A549 treated with CORT108297 at 1 μM for 4 hours (cell line): ENCODE measurements at places on chromosomes 2 and 18. TPM values are rescaled to one million over a fixed set of nuclear protein-coding genes. Genes with fewer than 3 reads are reported as not detected.

C2orf72 gene
- 5.5 to 8.2 TPM (median 6.4 TPM) in 5 replicates for total RNA-seq

PROM2 gene
- 0.06 to 0.23 TPM in 2 of 5 replicates, not detected in the others for total RNA-seq

ASB3 gene
- total RNA-seq, result 11.5 to 14.0 TPM (median 12.8 TPM) in 5 replicates

POTEJ gene
- total RNA-seq, result not detected in 5 replicates

APCDD1 gene
- 0.14 to 0.21 TPM in 2 of 5 replicates, not detected in the others for total RNA-seq

FSHR gene
- not detected in 5 replicates for total RNA-seq

NTSR2 gene
- 0.07 to 0.13 TPM in 2 of 5 replicates, not detected in the others for total RNA-seq

TPO gene
- total RNA-seq, result 0.09 to 0.22 TPM (median 0.16 TPM) in 5 replicates

CASP10 gene
- 2.1 to 2.6 TPM (median 2.5 TPM) in 5 replicates for total RNA-seq

VIT gene
- total RNA-seq, result 0.04 TPM in 1 of 5 replicates, not detected in the others

TCF7L1 gene
- total RNA-seq, result 6.7 to 9.5 TPM (median 9.2 TPM) in 5 replicates

ADD2 gene
- total RNA-seq, result 18.0 to 29.0 TPM (median 26.1 TPM) in 5 replicates

OSGEPL1 gene
- total RNA-seq, result 4.4 to 4.7 TPM (median 4.6 TPM) in 5 replicates

CENPO gene
- 40.7 to 51.6 TPM (median 44.5 TPM) in 5 replicates for total RNA-seq

SIGLEC15 gene
- total RNA-seq, result 0.03 to 0.09 TPM (median 0.07 TPM) in 5 replicates

RAPGEF4 gene
- 0.14 to 0.54 TPM (median 0.20 TPM) in 5 replicates for total RNA-seq

GPR35 gene
- 0.59 to 1.3 TPM (median 0.94 TPM) in 5 replicates for total RNA-seq

HNMT gene
- 0.47 to 1.6 TPM (median 0.71 TPM) in 5 replicates for total RNA-seq

ACADL gene
- total RNA-seq, result 0.03 to 0.08 TPM (median 0.07 TPM) in 3 of 5 replicates, not detected in the others

TMEM178A gene
- 0.13 to 0.17 TPM (median 0.16 TPM) in 5 replicates for total RNA-seq

NPHP1 gene
- 6.6 to 8.8 TPM (median 7.2 TPM) in 5 replicates for total RNA-seq

NT5C1B gene
- total RNA-seq, result not detected in 5 replicates

OR6B2 gene
- not detected in 5 replicates for total RNA-seq

PLEKHB2 gene
- total RNA-seq, result 68.8 to 80.4 TPM (median 78.0 TPM) in 5 replicates

TAF1B gene
- 20.8 to 41.4 TPM (median 23.7 TPM) in 5 replicates for total RNA-seq

RGPD3 gene
- total RNA-seq, result 0.12 to 0.20 TPM (median 0.16 TPM) in 5 replicates

CMPK2 gene
- 0.87 to 1.2 TPM (median 1.1 TPM) in 5 replicates for total RNA-seq
